Eye (tissue), 1 donor: ENCODE measurements at places on chromosomes 5 and 9.

- DNase-seq: no peak
These were observed 177.2 kb upstream of the GNA14 start for GRCh38 chr9:77825361-77825760.

DNA sequence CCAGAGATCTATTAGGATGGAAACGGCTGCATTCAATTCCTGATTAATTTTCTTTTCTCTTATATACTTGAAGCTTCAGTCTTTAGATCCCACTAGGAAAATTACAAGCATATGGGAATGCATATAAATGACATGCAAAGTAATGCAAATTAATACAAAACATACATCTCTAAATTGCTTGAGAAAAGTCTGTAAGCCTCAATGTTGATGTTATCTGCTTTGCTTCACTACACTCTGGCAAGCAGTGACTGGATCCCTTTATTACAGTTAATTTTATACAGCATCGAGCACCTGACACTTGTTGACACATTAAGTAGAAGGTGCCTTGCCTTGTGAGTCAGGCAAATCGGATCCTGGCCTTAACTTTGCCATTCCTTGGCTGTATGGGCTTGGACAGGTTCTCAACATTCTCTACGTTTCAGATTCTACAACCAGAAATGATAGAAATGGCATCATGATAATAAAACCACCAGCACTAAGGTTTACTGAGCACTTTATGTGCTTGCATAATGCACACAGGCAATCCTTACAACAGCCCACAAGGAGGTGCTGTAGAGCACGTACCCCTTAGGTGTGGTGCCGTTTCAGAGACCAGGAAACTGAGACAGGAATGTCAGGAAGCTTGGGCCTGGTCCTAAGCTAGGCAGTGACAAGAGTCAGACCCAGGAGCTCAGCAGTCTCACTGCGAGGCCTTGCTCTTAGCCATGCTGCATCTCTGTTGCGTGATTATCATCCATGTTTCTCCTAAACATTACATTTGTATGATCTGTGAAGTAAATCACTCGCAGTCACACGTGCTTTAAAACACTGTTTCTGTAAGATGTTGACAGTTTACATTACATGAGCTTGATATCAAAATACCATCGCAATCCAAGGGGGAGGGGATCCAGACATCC is 2.7 kb downstream of the GCNT4 start:
- DNase-seq: peak; percentile 61

DNA sequence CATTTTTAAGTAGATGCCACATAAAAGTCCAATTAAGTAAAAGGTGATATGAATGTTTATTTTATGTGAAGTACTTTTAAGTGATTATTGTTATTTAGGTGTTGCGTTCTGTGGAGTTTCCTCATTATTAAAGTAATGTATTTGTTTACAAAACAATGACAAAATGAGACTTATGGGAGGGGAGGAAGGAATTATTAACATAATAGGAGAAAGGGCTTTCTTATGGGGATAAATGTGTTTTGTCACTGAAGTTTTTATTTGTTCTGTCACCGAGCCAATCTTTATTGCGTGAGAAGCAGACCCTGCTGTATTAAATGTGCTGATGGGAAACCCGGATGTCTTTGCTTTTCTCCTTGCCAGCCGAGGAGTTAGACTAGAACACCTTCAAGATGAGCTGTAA is 44.5 kb downstream of the TRIO start:
- DNase-seq: no peak

GRCh38 chr5:43601454-43602260 is 1.3 kb upstream of the NNT start:
- DNase-seq: peak; percentile 59

GRCh38 chr5:38607930-38608564 is 51.6 kb upstream of the LIFR start:
- DNase-seq: no peak

GRCh38 chr5:147445090-147445489 is 64.8 kb downstream of the DPYSL3 start:
- DNase-seq: no peak

- peak; percentile 69 for DNase-seq
These were observed 956 bp downstream of the MBLAC2 start for GRCh38 chr5:90473396-90474234.

DNA sequence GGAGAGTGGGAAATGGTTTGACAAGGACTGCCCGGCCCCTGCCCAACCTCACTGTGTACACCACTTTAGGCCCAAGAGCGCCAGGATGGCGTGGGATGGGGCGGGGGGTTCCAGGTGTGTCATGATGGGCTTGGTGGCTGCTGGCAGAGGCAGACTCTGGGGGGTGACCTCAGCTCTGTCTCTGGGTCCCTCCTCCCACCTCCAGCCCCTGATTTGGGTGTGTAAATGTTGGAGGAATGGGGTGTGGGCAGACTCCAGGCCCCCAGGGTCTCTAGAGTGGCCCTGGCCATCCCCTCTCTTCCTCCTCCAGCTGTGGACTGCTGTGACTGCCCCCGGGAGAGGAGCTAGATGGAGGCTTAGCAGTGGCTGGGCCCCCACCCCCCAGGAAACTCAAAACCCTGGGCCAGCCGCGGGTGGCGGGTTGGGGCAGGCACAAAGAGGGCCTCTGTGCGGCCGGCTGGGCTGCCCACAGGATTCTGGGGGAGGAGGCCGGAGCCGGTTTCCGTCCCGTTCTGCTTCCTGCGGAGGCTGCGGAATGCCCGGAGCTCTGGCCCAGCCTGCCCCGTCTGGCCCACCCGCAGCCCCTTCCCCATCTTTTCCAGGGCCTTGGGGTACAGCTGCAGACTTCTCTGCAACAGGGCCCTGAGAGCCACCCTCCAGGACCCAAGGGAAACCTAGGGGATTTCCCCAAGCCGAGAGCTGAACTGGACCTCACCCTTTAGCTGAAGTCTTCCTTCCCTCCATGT is 23.1 kb downstream of the CXXC5 start:
- peak; percentile 58 for DNase-seq

DNA sequence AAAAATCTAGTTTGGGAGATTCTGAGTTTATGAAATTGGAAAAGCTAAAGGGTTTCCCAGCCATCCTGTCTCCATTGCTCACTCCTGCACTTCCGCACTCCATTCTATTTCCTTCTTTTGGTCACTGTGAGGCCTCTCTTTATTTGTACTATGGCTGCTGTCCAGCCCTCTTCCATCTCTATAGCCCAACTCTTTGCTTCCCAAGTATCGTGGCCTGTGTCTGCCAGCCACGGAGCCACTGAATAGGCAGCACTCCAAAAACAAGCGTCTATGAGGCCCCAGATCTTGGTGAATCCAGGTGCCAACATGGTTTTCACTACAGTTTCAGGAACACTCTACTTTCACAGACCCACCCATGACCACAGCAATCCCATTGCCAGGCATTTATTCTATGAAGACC is 37.2 kb downstream of the GRAMD2B start:
- no peak for DNase-seq
